DMS153 (cell line): ENCODE measurements at places on chromosomes 3 and 15.

DNA sequence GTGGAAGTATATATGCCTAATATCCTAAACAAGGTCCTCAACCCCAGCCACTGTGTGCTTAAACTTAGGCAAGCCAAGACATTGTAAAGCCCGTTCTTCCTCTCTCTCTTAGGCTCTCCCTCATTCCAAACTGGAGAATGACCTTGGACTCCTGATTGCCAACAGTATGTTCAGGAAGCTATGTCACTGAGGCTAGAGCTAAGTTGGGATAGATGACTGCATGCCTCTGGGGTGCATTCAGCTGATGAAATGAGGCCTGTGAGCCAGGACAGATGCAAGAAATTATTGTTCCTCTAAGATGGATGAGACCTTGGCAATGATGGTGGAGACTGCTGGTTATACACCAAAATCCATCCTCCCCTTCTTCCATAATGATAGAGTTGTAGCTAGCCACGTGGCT lies 27.9 kb upstream of the TBC1D21 start:
- no peak for DNase-seq

- DNase-seq = no peak
These were observed 343.9 kb upstream of the TPM1 start for GRCh38 chr15:62698646-62699045.

DNA sequence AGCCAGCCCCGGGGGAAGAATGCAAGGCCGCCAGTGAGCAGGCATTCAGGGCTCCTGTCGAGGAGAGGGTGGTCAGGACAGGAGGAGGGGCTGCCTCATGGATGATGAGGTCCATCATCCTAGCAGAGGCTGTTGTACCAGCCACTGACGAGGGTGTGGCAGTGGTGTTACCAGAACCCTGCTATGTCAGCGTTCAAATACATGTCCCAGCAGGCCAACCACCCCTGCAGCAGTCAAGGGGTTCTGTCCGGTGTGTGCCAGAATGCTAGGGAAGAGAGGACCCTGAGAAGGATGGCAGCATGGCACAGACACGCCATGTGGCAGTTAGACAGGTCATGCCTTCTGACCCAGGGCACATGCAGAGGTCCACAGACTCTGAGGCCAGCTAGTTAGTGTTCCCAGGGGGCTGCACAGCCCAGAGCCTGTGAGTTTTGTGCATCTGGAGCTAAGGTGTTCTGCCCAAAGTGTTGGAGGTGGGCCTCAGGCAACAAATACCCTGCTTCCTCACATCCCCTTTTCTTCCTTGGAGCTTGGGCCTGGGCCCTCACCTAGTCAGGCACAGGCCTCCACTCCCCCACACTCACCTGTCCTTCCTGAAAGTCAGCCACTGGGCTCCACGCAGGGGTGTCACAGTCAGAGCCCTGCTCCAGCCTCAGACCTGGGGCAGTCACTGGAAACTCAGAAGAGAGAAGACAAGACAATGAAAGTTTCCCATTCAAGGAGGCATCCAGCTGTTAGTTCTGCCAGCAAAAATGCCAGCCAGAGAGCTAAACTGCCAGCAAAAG lies 7.8 kb downstream of the PAK6 start:
- DNase-seq = no peak

GRCh38 chr3:134445636-134446035 lies 40.1 kb downstream of the ANAPC13 start:
- DNase-seq = no peak

- no peak for DNase-seq
These were observed 6.6 kb upstream of the POLQ start for GRCh38 chr3:121552379-121552778.

DNA sequence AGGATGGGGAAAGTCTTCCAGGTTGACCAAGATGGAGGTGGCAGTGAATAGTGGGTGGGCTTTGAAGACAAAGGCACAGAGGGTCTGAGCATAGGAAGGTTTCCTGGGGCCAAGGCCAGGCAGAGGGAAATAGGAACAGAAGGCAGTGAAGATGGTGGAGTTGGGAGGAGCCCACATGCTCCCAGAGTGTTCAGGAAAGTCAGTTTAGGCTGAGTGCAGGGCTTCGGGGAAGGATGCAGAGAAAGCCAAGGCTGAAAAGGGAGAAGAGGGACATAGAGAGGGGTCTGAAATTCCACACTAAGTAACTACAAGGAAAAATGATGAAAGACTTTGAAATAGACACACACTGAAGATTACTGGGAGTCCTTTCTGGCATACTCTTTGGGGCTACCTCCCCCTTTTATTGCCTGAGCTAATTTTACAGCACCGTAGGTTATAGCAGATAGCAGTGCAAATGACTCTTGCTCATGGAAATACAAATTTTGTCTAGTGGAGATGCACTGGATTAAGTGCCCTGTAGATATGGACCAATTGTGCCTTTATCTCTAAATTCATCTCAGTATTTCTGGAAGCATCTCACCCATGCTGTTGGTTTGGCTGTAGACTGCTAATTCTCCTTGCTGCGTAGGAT lies 3.8 kb downstream of the CX3CR1 start:
- no peak for DNase-seq
